ENCODE measurements at places on chromosomes 4 and X. TPM values are rescaled to one million over a fixed set of nuclear protein-coding genes. Genes with fewer than 3 reads are reported as not detected.

DSPP gene
- not detected for polyA plus RNA-seq

UGT2B11 gene
- polyA plus RNA-seq, result not detected

DNA sequence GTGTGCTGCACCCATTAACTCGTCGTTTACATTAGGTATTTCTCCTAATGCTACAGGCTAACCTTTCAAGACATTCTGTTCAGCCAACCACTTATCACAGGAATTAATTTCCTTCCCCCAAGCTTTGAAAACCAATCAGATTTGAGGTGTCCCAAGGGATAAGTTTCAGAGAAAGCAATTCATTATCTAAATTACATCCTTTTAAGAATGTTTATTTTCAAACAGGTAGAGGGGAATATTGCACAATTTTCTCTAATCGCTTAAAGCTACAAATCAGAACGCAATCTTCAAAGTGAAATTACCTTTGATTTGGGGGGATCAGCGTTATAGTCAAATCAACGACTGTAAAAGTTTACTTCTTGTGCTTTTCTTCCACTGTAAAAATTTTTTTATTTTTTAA is 1.6 kb downstream of the CLOCK start:
- DNase-seq, result no peak

GAGE13 gene
- not detected for polyA plus RNA-seq

DNA sequence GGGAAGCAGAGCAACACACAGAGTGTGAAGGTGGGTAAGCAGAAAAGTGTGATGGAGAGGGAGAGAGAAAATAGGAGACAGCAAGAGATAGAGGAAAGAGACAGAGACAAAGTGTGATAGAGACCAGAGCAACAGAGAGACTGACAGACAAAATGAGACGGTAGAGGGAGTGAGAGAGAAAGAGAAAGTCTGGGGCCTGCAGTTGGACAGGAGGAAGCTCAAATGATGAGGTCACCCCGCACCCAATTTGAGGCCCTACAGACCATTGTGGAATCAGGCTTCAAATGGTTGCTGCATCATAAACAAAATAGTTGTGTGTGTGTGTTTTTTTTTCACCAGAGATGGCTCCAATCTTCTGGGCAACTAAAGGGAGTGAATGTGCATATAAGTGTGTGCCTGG is 48.0 kb upstream of the ARHGAP36 start:
- DNase-seq, result no peak

FABP2 gene
- polyA plus RNA-seq, result not detected

HSD17B13 gene
- polyA plus RNA-seq, result 1.1 TPM

DNA sequence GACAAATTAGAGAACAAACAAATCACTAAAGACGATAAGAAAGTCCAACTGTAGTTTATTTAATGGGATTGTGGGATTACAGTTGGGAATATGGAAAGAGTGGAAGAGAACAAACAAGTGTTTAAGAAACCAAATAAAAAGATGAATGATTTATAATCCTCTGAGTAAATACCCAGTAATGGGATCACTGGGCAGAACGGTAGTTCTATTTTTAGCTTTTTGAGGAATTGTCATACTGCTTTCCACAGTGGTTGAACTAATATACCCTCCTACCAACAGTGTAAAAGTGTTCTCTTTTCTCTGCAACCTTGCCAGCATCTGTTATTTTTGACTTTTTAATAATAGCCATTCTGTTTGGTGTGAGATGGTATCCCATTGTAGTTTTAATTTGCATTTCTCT is 15.0 kb downstream of the C4orf51 start:
- no peak for DNase-seq

MCUB gene
- 15.2 TPM for polyA plus RNA-seq

DNA sequence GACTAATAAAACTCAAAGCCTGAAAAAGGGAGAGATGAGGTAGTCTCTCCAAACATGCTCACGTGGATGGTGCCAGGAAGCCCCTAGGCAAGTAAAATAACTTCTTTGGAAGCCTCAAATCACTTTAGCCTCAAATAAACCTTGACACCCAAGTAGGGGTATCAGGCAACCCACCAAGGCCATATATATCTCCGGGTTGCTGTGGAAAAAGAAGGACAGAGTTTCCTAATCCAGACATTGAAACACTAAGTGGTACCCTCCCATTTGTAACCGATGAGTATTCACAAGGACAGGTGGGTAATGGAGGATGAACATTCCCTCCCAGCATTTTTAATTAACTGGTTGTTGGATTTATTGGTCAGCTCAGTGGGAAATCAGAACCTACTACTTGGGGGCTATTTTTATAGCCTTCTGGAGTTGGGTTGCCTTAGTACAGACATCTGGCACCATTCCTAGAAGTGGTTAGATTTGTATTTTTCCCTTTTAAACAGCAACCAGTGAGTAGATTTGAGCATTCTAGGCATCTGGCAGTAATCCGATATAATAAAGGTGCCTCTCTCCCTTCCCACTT is 87.7 kb downstream of the GPC3 start:
- no peak for DNase-seq

- no peak for DNase-seq
Observed at GRCh38 chr4:140005699-140006098, 148.3 kb downstream of the MAML3 start.

DNA sequence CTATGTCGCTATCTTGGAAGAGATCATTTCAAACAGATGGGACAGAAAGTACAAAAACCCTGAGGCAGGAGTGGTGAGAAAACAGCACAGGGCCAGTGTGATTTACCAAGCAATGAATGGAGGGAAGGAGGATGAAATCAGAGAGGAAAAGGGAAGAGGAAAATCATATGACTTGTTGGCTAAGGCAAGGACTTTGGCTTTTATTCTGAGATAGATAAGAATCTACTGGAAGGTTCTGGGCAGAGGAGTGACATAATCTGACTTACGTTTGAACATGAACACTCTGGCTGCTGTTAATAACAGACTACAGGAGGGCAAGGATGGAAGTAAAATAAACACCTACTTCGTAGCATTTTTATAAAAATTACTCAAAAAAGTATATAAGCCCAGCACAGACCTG is 207.8 kb upstream of the SLC7A11 start:
- DNase-seq, result no peak

- no peak for DNase-seq
Observed at GRCh38 chrX:3428792-3429191, 82.3 kb upstream of the MXRA5 start.

DNA sequence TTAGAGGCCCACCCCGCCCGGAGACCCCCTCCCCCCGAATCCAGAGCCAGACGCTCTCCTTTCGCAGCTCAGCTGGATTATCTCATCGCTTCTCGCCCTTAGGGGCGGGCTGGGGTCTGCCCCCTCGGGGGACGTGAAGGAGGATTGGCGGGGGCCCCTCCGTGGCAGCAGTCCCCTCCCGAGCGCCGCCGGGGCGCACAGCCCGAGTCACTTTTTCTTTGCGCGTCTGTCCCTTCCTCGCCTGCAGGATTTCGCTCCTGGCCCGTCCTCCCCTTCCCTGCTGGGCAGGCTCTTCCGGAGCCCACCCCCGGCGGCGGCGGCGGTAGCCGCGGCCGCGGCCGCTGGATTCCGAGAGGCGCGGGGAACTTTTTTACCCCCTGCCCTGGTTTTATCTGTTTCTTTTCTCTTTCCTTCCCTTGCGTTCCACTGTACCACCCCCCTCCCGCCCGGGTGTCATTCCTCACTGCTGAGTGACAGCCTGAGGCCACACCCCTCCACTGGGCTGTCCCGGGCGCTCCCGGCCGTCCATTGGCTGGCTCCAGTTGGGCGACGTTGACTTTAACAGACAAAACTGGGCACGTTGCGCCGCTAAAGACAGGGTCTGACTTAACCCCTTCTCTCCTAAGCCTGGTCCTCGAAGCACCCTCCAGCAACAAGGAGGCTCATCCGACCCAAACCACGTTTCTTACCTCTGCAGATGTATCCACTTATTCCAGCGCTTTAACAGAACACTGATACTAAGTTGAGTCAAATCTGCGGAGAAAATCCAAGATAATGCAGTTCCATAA is 492 bp upstream of the NKX3-2 start:
- peak; percentile 60 for DNase-seq

DNA sequence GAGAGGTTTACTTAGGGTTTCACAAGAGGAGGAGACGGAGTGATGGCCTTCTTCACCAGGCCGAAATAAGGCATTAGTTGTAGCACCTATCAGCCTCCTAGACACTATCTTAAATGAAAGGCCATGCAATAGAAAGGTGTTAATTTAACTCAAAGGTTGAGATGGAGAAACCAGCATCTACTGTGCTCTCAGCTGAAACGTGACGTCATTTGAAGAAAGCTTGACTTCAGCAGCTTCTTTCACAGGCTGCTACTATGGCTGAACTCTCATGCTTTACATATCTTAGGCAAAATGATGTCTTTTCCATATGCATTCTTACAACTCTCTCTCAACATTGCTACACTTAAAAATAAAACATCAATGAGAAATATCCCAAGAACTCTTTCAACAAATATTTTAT is 99.6 kb downstream of the GUCY2F start:
- DNase-seq, result no peak

GRCh38 chr4:40325406-40326019 is 9.6 kb upstream of the CHRNA9 start:
- no peak for DNase-seq

GRCh38 chr4:5812506-5813229 is 80.2 kb downstream of the CRMP1 start:
- DNase-seq, result no peak

- DNase-seq, result no peak
Observed at GRCh38 chr4:37765741-37766140, 60.7 kb upstream of the PGM2 start.

DNA sequence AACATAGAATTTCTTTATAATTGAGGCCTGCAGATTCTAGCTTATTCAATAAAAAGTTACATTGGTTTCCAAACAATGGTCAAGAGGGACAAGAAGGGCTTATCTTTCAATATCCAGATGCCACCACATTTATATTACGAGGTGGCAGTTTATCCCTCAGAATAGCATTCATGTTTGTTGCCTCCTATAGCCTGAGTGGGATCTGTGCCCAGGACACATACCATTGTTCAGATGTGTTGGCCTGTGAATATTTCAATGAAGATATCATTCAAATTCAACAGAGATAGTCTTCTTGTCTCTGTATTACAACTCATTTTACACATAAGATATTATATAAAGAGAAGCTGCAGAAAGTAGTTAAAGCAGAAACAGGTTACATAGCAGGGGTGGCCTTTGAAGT is 20.5 kb downstream of the GLRB start:
- no peak for DNase-seq

NWD2 gene
- 0.05 TPM for polyA plus RNA-seq

CTAG1B gene
- polyA plus RNA-seq, result not detected
